ENCODE measurements at places on chromosomes 16 and 17. TPM values are rescaled to one million over a fixed set of nuclear protein-coding genes. Genes with fewer than 3 reads are reported as not detected.

Gene CSH1
- not detected for total RNA-seq

Gene HCRT
- not detected for total RNA-seq

Gene MMP25
- not detected for total RNA-seq

Gene KCNJ18
- not detected for total RNA-seq

Gene GCGR
- total RNA-seq = not detected

Gene ZG16
- not detected for total RNA-seq

Gene SLC52A1
- total RNA-seq = 0.32 TPM

Gene RILP
- 16.9 TPM for total RNA-seq

Gene HIC1
- total RNA-seq = 32.2 TPM
